CD8-positive, alpha-beta memory T cell (primary cell): ENCODE measurements at places on chromosomes 5 and 9. TPM values are rescaled to one million over a fixed set of nuclear protein-coding genes. Genes with fewer than 3 reads are reported as not detected.

DNA sequence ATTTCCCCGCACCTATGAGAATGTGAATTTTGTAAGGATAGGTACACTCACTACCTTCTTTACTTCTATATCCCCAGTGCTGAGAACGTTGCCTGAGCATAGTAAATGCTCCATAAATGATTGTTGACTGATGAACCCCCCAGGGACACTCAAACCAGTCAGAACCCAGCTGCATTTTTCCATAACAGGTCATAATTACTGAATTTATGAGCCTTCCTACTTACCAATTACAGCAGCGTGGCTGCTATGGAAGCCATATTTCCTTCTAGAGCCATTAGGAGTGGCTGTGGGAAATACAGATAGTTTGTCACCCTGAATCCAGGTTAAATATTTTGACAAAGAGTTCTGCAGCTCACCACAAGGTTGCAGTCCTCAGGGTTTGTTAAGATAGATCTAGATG is 135.0 kb downstream of the TAF11L14 start:
- H3K36me3 ChIP-seq: no peaks in the 10 kb centered on the region
- H3K4me1 ChIP-seq: no peaks in the 10 kb centered on the region
- no peak for DNase-seq

DNA sequence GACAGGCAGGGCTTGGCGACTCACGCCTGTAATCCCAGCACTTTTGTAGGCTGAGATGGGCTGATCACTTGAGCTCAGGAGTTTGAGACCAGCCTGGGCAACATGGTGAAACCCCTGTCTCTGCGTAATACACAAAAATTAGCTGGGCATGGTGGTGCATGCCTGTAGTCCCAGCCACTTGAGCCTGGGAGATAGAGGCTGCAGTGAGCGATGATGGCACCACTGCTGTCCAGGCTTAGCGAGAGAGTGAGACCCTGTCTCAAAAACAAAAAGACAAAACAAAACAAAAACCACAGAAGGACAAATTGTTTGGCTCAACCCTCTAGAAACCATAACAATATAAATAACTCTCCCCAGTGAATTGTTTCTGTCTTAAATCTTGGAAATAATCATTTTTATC is 92.6 kb upstream of the ERBIN start:
- no peak overlapping the region for H3K27ac ChIP-seq
- H3K27me3 ChIP-seq: no peaks in the 10 kb centered on the region
- no peak for DNase-seq
- no peaks in the 10 kb centered on the region for H3K36me3 ChIP-seq
- H3K4me1 ChIP-seq: no peaks in the 10 kb centered on the region

- no peak for DNase-seq
- no peak overlapping the region for H3K4me3 ChIP-seq
- H3K36me3 ChIP-seq: no peaks in the 10 kb centered on the region
- H3K27me3 ChIP-seq: no peaks in the 10 kb centered on the region
- no peak overlapping the region for H3K27ac ChIP-seq
- H3K4me1 ChIP-seq: no peaks in the 10 kb centered on the region
Measured at GRCh38 chr5:126430631-126431030, 7.4 kb downstream of the GRAMD2B start.

GRCh38 chr5:61098251-61098995 is 63.8 kb downstream of the SMIM15 start:
- H3K27me3 ChIP-seq: no peaks in the 10 kb centered on the region
- H3K4me1 ChIP-seq: no peaks in the 10 kb centered on the region
- no peak overlapping the region for H3K27ac ChIP-seq
- H3K36me3 ChIP-seq: no peaks in the 10 kb centered on the region

FLT4 gene
- total RNA-seq: 8.2 TPM
